ENCODE measurements at places on chromosomes 6 and 20.

GRCh38 chr6:118784641-118785164 is 109.2 kb upstream of the ASF1A start:
- DNase-seq = no peak

DNA sequence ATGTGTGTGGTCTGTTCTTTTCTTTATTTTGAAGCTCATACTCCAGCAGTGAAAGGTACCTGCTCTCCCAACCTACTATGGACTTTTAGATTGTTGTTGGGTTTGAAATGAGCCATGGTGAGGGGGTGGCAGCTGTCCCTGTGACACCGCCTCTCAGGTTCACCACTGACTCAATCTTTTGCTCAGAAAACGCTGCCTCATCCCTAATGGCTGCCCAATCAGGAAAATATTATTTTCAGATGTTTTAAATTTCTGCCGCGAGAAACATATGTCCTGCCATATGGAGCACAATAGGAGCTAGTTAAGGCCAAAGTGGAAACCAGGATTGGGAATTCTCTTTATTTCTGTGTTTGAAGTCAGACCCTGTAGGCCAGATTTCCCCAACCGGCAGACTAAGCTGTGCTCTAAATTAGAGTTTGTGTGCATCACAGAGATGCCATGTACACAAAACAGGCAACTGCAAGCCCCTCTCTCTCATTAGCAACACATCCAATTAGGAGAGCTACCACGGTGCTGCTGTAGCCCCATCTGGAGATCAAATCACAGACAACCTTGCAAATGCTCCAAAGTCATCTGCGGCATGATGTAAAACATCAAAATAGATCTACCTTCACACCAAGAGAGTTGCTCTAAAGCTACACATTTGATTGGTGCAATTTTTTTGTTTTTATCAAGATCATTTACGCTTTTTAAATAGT is 144.1 kb upstream of the BACH2 start:
- DNase-seq = no peak

GRCh38 chr20:1764136-1765033 is 106.8 kb upstream of the SIRPG start:
- peak; percentile 25 for DNase-seq

GRCh38 chr20:6006603-6006949 is 47.3 kb downstream of the LRRN4 start:
- no peak for DNase-seq

DNA sequence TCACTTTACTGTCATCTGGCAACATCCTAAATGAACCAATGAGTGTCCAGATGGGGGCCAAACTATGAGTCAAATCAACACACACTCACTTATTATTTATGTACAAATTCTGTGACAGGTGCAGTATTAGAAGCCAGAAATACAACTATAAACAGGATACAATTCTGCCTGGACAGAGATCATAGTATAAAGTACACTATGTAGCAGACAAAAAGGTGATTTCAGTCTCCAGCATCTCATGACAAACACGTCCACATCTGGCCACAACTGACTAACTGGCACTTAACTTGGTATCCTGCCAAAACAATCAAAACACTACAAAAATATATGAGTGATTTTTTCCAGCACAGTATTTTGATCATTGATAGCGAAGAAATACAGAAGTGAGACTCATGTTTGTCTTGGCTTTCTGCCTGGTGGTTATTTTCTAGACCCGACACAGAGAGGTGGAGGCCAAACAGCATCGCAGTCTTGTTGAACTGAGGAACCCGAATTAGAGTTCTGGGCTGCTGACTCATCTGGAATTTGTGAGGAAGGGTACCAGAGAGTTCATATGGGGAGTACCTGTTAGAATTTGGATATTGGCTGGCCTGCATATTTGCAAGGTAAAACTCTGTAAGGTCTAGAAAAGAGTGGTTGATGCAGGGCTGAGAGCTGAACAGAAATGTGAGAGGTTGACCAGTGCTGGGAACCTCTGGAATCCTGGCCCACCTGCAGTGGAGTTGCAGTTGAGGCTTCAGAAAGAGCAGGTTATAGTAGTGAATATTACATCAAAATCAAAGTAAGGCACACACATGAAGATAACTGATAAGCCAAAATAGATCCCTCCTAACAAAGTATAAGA is 475.2 kb downstream of the PTPRT start:
- DNase-seq = no peak

GRCh38 chr6:15474196-15474595 is 188.6 kb downstream of the DTNBP1 start:
- no peak for DNase-seq

DNA sequence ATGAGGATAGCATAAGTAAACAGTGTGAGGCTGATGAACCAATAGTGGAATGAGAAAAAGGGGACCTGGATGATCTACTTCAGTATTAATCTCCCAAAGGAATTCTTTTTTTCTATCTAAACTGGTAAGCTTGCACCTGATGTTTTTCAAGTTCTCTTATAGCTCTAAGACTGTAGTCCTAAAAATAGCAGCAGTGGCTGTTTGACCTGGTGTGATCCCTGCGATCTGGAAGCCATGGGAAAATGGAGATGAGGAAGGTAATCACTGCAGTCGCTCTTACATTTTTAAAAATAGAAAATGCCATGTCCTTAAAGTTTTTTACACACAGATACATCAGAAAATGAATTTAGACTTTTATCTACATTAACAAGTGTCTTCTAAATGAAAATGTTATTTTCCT is 926.4 kb upstream of the SLC35B3 start:
- DNase-seq = no peak

GRCh38 chr20:17530716-17531664 is at the start of gene BFSP1:
Gene BFSP1 (minus strand): TSS chr20:17531379. CDS start chr20:17531329, 50 bp downstream.
- DNase-seq = peak; percentile 6

- DNase-seq = no peak
Measured at GRCh38 chr6:89111933-89112332, 5.9 kb downstream of the SRSF12 start.

DNA sequence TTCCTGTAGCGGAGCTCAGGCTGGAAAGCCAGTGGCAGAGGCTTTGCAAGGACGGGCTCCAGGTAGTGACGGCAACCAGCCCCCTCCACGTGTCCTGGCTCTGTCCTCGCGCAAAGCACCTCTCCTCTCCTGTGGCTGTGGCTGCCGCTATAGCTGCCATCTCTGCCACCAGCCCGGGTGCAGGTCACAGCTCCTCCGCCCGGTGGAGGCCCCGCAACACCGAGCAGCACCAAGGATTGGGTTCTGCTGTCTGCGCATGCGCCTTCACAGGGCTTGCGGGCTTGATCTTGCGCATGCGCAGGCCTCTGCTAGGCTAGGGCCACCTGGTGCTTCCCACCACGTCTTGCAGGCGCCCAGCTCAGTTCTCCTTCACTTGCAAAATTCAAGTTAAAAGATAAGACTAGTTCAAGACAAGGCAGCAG is 625.4 kb downstream of the QKI start:
- no peak for DNase-seq

- no peak for DNase-seq
Measured at GRCh38 chr20:41393705-41394066, 27.1 kb upstream of the EMILIN3 start.

DNA sequence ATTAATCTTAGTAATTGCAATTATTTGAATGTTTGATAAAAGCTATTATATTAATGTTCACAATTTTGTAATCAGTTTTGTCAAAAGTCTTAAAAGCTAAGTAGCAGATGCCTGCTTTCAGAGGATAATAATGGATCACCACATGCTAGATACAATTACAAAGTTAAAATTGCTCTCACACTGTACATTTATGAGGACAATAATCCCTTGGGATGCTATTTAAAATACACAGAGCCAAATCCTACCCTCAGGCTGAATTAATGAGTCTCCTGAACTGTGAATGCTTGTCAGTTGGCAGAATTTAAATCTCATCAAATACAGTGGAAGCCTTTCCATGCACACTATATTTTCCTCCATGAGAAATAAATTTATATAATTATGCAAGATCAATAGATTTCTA is 153.3 kb upstream of the SYNCRIP start:
- no peak for DNase-seq

- DNase-seq = no peak
Measured at GRCh38 chr6:2753110-2753489, 2.4 kb upstream of the MYLK4 start.

DNA sequence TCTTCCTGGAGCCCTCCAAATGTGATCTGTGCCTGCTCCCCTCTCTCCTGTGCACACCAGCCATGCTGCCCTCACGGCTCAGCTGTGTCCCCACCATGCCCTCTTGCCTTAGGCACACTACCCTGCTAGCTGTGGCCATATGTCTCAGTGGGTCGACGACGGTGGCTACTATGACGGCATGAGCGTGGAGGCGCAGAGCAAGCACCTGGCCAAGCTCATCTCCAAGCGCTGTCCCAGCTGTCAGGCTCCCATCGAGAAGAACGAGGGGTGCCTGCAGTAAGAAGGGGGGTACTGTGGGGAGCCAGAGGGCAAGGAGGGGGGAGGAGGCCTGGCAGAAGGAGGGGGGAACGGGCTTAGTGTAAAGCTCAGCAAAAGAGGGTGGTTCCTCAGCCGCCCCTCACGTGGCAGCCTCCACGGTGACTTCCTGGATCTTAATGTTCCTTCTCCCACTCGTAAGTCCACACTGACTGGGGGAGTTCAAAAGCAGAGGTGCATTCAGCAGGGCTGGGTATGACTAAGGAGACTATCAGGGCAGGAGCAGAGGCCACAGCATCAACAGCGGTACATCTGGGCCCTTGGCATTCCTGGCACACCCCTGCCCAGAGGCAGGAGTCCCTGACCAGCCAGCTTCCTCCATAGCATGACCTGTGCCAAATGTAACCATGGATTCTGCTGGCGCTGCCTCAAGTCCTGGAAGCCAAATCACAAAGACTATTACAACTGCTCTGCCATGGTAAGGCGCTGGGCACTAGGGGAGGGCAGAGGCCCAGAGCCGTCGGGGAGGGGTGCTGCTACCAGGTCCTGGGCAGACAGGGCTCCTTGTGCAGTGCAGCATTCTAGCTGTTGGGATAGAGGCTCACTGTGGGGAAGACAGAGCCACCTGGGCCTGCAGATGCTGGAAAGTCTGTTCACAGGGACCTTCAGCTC is 8.0 kb downstream of the DNPH1 start:
- no peak for DNase-seq

GRCh38 chr20:3109350-3110302 is 25.1 kb upstream of the AVP start:
- no peak for DNase-seq

- DNase-seq = no peak
Measured at GRCh38 chr20:57922706-57923105, 212.9 kb upstream of the PMEPA1 start.

DNA sequence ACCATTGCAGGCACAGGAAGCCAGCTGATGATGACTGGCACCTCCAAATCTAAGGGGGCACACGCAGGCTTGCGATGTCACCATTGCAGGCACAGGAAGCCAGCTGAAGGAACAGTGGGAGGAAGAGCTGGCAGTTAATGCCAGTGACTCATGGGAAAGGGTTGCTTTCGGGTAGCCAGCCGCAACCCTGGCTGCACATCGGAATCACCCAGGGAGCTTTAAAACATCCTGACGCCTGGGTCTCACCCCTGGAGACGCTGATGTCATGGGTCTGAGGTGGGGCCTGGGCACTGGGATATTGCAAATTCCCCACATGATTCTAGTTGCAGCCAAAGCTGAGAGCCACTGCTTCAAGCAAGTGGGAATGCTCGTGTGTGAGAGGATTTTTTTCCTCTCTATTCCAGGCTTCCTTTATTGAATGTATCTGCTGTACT is 16.1 kb upstream of the CCN6 start:
- DNase-seq = no peak

GRCh38 chr6:121951918-121952379 is 447.5 kb upstream of the HSF2 start:
- no peak for DNase-seq

- peak; percentile 45 for DNase-seq
Measured at GRCh38 chr20:57392512-57393271, 1.5 kb downstream of the RBM38 start.

- DNase-seq = no peak
Measured at GRCh38 chr6:31836047-31836473, 8.5 kb downstream of the HSPA1B start.

- DNase-seq = no peak
Measured at GRCh38 chr6:111403388-111403787, 79.6 kb downstream of the REV3L start.

DNA sequence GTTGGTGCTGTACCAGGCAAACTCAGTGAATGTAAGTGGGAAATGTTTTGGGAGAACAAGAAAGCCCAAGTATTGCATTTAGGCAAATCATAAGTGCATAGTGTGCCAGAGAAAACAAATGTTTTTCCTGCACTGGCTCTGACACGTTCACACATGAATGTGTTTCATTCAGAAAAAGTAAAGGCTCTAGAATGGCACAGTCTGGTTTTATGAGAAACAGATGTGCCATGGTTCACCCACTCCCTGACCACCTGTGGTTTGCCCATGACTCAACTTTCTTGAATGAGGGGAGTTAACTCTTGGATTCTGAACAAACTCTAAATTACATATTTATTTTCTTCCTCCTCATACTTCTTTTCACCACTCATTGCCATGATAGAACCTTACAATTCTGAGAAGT is 126.9 kb downstream of the KCNQ5 start:
- DNase-seq = no peak

- no peak for DNase-seq
Measured at GRCh38 chr6:142325111-142325510, 23.3 kb downstream of the ADGRG6 start.

GRCh38 chr6:134230087-134230700 is 87.7 kb downstream of the SGK1 start:
- no peak for DNase-seq

GRCh38 chr6:11853678-11854407 is 75.2 kb upstream of the ADTRP start:
- no peak for DNase-seq

DNA sequence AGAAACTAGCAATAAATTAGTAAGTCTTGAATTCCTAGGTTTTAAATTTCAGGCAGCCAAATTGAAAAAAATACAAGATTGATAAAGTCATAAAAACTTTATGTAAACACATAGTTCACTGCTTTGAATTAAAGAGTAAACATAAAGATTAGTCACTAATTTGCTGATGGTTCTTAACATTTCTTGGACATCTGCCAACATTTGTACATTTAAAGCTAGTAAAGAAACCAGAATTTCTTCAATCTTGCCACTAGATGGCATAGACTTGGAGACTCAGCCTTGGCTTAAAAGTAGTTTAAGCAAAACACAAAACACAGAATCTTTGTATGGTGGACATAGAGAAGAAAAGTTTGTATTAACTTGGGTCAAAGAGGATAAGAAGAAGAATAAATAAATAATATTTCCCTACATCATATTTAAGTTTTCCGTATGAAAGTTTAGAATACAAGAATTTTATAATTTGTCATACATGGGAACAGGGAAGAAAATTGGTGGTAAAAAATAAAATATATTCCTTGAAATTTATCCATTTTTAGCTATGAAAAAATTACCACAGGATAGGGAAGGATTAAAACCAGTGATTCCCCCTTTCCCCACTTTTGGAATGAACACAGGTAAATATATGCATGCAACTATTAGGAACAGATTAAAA is 41.7 kb upstream of the FAM135A start:
- DNase-seq = no peak

Data from activated naive CD8-positive, alpha-beta T cell treated with anti-CD3 and anti-CD28 coated beads, Interleukin-2, amount 50 U/mL, for 16 hours (primary cell).